ENCODE measurements at places on chromosomes 3 and 15. TPM values are rescaled to one million over a fixed set of nuclear protein-coding genes. Genes with fewer than 3 reads are reported as not detected.

Gene SPSB4
- total RNA-seq = 3.3 TPM

Gene TTC23
- 23.1 TPM for total RNA-seq

Gene ARHGEF26
- 5.5 TPM for total RNA-seq

- no peak overlapping the region for H3K4me3 ChIP-seq
- H3K27ac ChIP-seq = no peak overlapping the region
- H3K27me3 ChIP-seq = peaks cover 3% of the 10 kb centered on the region
- no peaks in the 10 kb centered on the region for H3K4me1 ChIP-seq
Observed at GRCh38 chr15:65328506-65329287, 24.2 kb downstream of the RNU5B-1 start.

DNA sequence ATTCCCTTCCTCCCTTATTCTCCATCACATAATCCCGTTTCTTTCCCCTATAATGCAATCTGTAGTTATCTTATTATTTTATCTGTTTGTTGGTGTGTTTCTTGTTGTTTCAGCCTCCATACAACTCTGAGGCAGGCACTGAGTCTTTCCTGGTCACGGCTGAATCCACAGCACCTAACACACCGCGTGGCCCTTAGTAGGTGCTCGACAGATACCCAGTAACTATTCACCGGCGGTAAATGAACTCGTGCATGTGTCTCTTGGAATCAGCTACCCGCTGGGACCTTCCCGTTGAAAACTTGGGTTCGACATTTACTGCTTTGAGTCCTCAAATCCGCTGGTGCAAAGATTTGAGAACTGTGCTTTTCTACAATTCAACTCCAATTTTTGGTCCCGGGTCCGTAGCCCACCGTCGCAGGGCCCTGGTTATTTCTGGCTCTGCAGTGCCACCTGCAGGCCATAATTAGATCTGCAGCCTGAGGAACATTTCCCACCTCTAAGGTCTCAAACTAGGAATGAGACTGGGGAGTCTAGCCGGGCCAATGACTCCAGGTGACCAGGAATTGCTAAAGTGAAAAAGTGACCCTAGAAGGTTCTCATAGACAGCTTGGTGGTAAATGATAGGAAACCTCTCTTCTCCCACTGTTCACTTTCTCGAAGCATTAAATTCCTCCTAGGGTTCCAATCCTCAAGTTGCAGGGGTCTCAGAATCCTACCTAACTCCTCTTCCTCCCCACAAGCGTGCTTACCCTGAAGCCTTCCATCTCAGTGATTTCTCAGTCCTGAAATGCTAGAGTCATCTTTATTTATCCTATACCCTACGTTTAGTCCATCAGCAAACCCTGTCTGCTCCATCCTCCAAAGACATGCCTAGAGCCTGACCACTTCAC, 40.0 kb upstream of the TRH start:
- no peaks in the 10 kb centered on the region for H3K36me3 ChIP-seq
- peaks cover 4% of the 10 kb centered on the region for H3K4me1 ChIP-seq
- H3K27ac ChIP-seq = no peak overlapping the region

GRCh38 chr15:79257454-79257853, 25.1 kb upstream of the ANKRD34C start:
- H3K27ac ChIP-seq = no peak overlapping the region
- H3K4me3 ChIP-seq = no peak overlapping the region
- DNase-seq = peak; percentile 42

DNA sequence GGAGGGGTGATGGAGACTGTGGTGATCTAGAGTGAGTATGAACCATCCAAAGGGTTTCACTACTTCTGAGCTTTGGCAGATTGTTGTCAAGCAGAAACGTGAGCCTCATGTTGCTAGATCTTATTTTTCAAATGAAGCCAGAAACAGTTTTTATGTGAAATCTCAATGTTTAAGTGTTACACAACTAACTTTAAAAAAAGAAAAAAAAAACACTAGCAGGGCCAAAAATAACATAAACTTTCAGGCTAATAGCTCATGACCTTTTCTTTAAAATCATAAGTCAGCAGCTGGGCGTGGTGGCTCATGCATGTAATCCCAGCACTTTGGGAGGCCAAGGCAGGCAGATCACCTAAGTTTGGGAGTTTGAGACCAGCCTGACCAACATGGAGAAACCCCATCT, 2.1 kb upstream of the HTR3D start:
- peaks cover 37% of the 10 kb centered on the region for H3K27me3 ChIP-seq
- peaks cover 6% of the 10 kb centered on the region for H3K4me1 ChIP-seq
- H3K27ac ChIP-seq = no peak overlapping the region
- DNase-seq = no peak
- H3K36me3 ChIP-seq = no peaks in the 10 kb centered on the region

- DNase-seq = no peak
- peaks cover 7% of the 10 kb centered on the region for H3K36me3 ChIP-seq
- peaks cover 51% of the 10 kb centered on the region for H3K4me1 ChIP-seq
- H3K27me3 ChIP-seq = no peaks in the 10 kb centered on the region
- peak overlapping the region; percentile 88 for H3K27ac ChIP-seq
- peak overlapping the region; percentile 73 for H3K4me3 ChIP-seq
Observed at GRCh38 chr15:85381850-85382751, 1.7 kb downstream of the AKAP13 start.

- no peaks in the 10 kb centered on the region for H3K4me1 ChIP-seq
- H3K27me3 ChIP-seq = peaks cover 62% of the 10 kb centered on the region
- no peak for DNase-seq
- no peak overlapping the region for H3K27ac ChIP-seq
Observed at GRCh38 chr3:132360717-132361116, 43.5 kb downstream of the ACP3 start.

DNA sequence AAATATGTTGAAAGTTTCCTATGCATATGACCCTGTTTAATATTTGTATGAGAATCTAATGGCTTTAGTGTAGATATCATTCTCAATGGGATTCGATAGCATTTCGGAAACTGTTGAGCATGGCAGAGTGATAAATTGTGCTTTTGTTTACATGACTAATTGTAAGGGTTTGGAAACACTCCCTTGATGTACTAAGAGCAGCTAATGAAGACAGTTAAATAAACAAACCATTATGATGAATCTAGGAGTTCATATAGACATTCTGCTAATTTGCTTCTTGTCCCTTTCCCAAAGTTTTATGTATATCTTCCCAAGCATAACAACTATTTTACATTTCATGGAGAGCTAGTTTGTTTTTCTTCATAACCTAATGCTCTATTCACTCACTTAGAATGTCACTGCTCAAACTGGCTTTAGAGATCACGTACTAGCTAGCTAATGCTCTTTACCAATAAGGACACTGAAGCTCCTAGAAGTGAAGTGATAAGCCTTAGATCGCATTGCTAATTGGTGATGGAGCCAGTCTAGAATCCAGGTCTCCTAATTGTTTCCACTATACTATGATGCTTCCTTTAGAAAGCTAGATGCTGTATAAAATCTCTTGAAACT, 140.8 kb downstream of the TP63 start:
- H3K4me1 ChIP-seq = no peaks in the 10 kb centered on the region
- H3K4me3 ChIP-seq = no peak overlapping the region
- DNase-seq = no peak

DNA sequence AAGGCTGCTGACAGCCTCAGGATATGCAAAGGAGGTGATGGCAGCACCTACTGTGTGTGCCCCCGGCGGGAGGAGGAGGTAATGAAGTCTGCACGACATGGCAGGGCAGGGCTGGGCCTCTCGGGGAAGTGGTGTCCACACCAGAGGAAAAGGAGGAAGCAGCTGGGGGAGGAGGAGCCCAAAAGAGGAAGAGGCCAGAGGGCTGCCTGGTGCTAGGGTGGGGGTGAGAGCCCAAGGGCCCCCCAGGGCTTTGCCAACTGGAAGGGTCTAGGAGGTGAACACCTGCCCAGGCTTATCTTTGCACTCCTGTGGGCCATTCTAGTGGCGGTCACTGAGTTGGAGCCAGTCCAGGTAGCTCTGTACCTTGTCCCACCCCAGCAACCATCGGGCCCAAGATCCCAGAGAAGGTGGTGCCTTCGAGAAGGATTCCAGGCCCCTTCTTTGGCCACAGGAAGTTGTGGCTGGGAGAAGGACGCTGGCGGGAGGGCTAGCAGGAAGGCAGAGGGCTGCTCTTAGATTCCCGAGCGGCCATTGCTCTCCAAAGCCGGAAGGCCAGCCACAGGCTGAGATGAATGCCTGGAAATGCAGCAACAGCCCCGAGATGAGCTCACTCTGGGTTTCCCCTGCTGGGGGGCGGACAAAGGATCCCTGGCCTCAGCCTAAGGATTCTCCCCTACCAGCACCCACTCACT, 7.0 kb downstream of the GNAI2 start:
- H3K27me3 ChIP-seq = no peaks in the 10 kb centered on the region
- no peak overlapping the region for H3K4me3 ChIP-seq
- no peaks in the 10 kb centered on the region for H3K36me3 ChIP-seq

- no peak overlapping the region for H3K27ac ChIP-seq
Observed at GRCh38 chr15:63218100-63218808, 28.8 kb downstream of the RAB8B start.

DNA sequence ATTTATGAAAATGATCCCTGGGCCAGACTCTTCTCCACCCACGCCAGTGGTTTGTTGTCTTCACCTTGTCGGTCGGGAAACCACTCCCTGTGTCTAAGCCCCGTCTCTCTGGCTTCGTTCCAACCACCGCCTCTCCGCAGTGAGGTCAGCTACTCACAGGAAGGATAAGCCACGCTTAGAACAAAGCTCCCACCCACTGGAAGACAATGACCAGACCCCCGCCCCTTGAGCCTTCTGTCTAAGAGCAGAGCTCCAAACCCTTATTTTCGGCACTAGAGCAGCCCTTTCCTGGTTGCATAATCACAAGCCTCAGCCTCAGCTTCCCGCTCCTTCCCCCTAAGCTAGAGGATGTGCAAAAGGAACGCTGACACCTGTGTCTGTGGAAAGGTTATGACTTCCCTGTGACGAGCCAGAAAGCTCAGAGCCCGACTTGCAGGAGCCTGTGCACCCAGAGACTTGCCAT, 114.9 kb upstream of the MEF2A start:
- no peaks in the 10 kb centered on the region for H3K36me3 ChIP-seq
- peaks cover 71% of the 10 kb centered on the region for H3K4me1 ChIP-seq
- H3K4me3 ChIP-seq = no peak overlapping the region
- H3K27me3 ChIP-seq = no peaks in the 10 kb centered on the region

GRCh38 chr15:57321485-57321884, 54.8 kb upstream of the CGNL1 start:
- H3K4me3 ChIP-seq = no peak overlapping the region
- H3K36me3 ChIP-seq = no peaks in the 10 kb centered on the region
- no peaks in the 10 kb centered on the region for H3K27me3 ChIP-seq
- no peak for DNase-seq
- peaks cover 32% of the 10 kb centered on the region for H3K4me1 ChIP-seq

DNA sequence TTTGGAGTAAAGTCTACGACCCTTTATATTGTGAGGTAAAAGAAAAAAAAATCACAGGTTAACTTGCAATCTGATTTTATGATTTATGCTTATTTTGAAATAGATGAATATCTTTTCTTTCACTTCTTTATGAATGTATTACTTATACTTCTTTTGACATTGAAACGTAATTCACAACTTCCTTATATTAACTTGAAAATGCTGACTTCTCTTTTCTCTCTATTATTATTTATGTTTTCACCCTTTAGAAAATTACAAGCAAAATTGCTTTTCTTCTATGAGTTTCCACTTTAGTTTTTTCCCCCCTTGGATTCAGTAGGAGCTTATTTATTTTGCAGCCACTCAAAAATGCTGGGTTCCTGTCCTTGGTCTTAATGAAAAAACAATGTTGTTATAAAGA, 25.4 kb downstream of the ACP3 start:
- peaks cover 64% of the 10 kb centered on the region for H3K27me3 ChIP-seq
- H3K4me1 ChIP-seq = no peaks in the 10 kb centered on the region
- no peak overlapping the region for H3K27ac ChIP-seq
- no peaks in the 10 kb centered on the region for H3K36me3 ChIP-seq
- no peak for DNase-seq
- no peak overlapping the region for H3K4me3 ChIP-seq

GRCh38 chr3:176521531-176522175, 675.6 kb downstream of the TBL1XR1 start:
- H3K4me3 ChIP-seq = no peak overlapping the region
- no peaks in the 10 kb centered on the region for H3K27me3 ChIP-seq
- H3K27ac ChIP-seq = no peak overlapping the region
- DNase-seq = no peak
- H3K4me1 ChIP-seq = no peaks in the 10 kb centered on the region

DNA sequence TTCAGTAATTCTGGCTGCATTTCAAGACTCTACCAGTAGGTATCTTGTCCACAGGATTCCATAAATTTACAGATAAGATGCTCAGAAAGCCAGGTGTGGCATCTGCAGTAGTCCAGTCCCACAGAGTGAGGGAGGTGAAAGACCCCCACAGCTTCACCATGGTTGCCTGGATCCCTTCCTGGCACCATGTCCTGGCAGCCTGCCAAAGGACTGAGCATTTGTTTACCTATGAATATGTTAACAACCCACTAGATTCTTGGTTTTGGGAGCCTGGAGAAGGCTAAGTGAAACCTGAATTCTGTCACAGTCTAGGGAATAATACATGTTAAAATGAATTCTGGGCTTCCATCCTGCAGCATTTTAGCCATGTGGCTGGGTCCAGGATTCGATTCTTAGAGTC, 14.9 kb downstream of the CHST2 start:
- no peak for DNase-seq
- H3K4me1 ChIP-seq = peaks cover 41% of the 10 kb centered on the region
- H3K27me3 ChIP-seq = no peaks in the 10 kb centered on the region
- peak overlapping the region; percentile 89 for H3K27ac ChIP-seq
- peaks cover 8% of the 10 kb centered on the region for H3K36me3 ChIP-seq

DNA sequence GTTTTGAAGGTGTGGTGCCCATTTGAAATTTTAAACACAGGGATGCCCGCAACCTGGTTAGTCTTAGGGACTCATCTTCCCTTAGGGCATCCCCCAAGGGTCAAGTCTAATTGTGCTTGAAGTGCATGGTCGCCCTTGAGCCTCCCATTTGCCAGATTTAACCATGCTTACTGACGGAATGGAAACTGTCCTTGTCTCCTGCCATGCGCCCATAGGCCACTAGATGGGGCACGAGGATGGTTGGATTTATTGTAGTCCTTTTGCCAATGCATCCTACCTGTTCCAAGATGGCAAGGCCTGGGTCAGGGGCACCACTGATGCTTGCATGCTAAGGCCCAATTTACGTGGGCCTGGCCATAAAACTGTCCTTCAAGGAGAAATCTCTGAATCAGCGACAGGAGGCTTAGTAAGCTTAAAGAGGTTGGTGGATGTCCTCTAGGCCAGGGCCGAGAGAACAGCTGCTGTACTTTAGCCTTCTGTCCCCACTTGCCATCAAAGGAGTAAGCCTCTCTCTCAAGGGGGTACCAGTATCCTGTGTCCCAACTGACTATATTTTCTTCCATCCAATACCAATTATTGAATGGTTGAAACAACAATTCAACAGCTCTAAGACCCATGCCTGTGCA, 355.4 kb downstream of the OTOL1 start:
- no peak overlapping the region for H3K4me3 ChIP-seq
- DNase-seq = no peak
- peaks cover 19% of the 10 kb centered on the region for H3K4me1 ChIP-seq
- H3K27me3 ChIP-seq = no peaks in the 10 kb centered on the region
- no peak overlapping the region for H3K27ac ChIP-seq
- no peaks in the 10 kb centered on the region for H3K36me3 ChIP-seq

DNA sequence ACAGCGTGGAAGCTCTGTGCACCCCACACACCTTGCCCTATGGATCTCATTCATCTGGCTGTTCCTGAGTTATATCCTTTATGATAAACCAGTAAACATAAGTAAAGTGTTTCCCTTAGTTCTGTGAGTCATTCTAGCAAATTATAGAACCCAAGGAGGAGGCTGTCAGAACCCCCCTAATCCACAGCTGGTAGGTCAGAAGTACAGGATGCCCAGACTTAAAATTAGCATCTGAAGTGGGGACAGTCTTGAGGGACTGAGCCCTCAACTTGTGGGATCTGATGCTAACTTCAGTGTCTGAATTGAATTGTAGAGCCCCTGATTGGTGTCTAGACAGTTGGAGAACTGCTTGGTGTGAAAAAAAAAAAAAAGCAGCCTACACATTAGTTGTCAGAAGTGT, 75.1 kb downstream of the B3GNT5 start:
- no peak for DNase-seq
- H3K27ac ChIP-seq = no peak overlapping the region
- H3K27me3 ChIP-seq = no peaks in the 10 kb centered on the region
- H3K36me3 ChIP-seq = no peaks in the 10 kb centered on the region
- peaks cover 16% of the 10 kb centered on the region for H3K4me1 ChIP-seq

All from osteocyte (in vitro differentiated cells).